ENCODE measurements at places on chromosomes 7 and 10.

GRCh38 chr7:27704422-27705199 lies 35.4 kb upstream of the TAX1BP1 start:
- no peak for DNase-seq

DNA sequence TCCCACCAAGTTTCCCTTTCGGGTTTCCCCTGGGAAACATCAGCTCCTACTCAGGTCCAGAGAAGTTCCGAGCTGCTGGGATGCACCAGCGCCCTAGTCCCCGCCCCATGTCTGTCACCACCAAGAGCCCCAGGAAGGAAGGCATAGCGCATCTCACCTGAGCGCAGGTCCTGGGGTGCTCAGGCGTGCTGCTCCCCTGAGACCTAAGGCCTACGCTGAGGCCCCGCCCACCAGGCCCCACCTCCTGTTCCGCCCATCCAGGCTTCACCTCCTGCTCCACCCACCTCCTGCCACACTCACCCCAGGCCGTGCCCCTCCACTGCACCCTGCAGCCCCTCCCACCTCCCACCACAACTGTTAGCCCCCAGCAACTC lies 1.2 kb upstream of the TFR2 start:
- no peak for DNase-seq

- DNase-seq, result no peak
These were observed 231.2 kb downstream of the EXOC4 start for GRCh38 chr7:133484086-133484485.

DNA sequence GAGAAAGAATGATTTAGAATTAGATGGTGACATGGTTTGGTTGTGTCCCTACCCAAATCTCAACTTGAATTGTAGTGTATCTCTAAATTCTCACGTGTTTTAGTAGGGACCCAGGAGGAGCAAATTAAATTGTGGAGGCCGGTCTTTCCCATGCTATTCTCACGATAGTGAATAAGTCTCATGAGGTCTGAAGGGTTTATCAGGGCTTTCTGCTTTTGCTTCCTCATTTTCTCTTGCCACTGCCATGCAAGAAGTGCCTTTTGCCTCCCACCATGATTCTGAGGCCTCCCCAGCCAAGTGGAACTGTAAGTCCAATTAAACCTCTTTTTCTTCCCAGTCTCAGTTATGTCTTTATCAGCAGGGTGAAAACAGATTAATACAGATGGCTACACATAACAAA lies 167.4 kb upstream of the SVIL start:
- DNase-seq, result no peak

DNA sequence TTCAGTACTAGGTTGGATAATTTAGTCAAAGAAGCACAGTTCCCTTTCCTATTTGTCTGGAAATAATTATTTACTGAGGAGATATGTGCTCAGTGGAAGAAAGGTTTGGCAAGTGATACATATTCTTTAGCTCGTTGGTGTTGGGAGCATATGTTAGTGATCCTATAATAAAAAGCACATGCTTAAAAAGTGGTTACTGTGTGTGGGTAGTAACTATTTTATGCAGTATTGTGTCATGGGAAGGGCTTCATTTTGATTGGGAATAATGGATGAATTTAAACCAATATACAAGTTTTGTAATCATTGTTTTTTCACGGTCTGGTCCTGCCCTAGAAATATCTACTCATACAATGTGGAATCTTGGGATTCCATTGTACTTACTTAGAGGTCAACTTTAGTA lies 188.7 kb upstream of the PPP1R3A start:
- DNase-seq, result no peak

DNA sequence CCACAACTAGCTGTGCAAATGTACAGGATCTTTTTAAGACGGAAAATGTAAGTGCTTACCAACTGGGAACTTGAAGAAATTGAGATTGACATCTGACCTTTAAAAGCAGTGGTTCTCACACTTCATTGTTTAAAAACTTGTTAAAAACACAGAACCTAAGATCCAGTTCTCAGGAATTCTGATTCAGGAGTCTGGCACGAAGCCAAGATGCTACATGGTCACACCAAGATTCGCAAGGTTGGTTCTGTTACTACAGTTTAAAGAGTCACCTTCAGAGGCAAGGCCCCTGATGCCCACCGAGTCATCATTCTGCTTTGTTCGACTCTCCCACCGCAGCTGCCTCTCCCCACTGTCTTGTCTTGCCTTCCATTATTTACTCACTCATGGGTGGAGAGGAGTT lies 113.3 kb downstream of the GLI3 start:
- DNase-seq, result no peak

GRCh38 chr10:94571528-94571927 lies 25.9 kb downstream of the HELLS start:
- no peak for DNase-seq

DNA sequence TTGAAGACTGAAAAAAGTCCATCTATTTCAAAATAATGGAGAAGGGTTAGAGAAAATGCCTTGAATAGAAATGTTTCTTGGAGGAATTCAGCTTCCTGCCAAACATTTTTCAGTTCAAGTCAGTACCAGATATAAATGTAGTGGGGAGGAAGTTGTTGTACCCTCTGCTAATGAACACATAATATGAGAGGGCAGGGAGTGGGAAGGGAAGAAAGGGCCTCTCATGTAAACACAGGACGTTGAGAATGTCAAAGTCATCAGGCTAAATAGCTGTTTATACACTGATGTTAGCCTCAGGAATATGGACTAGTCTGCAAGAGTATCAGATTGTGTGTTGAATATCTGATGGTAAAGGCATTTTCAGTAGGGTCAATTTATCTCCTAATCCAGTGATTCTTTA lies 37.0 kb downstream of the GPR37 start:
- DNase-seq, result no peak

GRCh38 chr10:133285217-133285616 lies 8.5 kb upstream of the ADAM8 start:
- no peak for DNase-seq

GRCh38 chr10:129875993-129876726 lies 87.9 kb downstream of the EBF3 start:
- no peak for DNase-seq

DNA sequence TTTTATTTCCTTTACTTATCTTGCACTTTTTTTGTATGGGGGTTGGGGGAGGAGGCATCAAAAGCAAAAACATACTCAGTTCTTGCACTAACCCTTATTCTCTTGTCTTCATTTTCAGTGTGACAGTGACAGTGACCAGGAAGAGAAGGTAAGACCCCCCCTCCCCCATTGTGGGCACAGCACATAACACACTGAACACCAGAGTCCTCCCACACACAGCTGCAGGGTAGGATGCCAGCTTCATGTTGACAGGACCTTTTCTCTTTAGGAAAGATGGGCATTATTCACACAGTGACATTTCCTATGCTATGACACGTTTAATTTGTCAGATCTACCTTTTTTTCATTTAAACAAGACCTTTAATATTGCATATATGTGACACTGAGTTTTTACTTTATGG lies 696.3 kb upstream of the GALNT17 start:
- no peak for DNase-seq

GRCh38 chr7:118580743-118581382 lies 356.4 kb downstream of the ANKRD7 start:
- DNase-seq, result no peak

GRCh38 chr7:85713171-85713570 lies 526.3 kb upstream of the SEMA3D start:
- no peak for DNase-seq

- DNase-seq, result no peak
These were observed 54.5 kb downstream of the COA1 start for GRCh38 chr7:43674559-43675436.

DNA sequence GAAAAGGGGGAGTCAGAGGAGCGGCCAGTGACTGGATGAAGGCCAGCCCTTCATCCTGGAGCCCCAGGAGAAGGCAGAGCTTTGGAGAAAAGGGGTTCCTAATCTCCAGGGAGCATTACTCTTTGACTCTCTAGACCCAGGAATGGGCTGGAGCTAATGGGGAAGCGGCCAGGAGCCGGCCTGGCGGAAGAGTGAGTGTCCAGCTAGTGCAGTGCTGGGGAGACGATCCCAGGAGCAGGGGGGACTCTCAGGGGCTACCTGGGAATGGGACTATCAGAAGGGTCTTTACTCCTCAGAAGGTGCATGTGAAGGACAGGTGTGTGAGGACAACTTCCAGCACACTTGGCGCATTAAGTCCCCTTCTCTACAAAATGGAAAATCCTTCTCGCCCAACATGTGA lies 2.4 kb upstream of the PAX2 start:
- DNase-seq, result no peak

DNA sequence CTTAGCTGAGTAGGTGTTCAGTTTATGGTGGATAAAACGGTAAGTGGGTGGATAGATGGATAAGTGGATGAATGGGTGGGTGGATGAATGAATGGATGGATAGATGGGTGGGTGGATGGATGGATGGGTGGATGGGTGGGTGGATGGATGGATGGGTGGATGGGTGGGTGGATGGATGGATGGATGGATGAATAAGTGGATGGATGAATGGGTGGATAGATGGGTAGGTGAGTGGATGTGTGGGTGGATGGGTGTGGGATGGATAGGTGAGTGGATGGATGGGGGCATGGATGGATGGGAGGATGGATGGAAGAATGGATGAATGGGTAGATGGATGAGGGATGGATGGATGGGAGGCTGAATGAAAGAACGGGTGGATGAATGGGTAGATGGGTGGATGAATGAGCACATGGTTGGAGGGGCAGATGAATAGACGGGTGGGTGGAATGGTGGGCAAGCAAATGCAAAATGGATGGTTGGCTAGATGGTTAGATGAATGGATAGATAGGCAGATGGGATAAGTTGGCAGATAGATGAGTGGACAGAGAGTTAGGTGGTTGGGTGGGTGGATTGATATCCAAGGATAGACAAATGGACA lies 25.7 kb downstream of the ELN start:
- no peak for DNase-seq

- DNase-seq, result no peak
These were observed 38.9 kb upstream of the PLCE1 start for GRCh38 chr10:93954726-93955363.

- no peak for DNase-seq
These were observed 13.9 kb upstream of the ABCC2 start for GRCh38 chr10:99768556-99768955.

GRCh38 chr7:39465055-39465929 lies 100.9 kb upstream of the YAE1 start:
- DNase-seq, result peak; percentile 39

DNA sequence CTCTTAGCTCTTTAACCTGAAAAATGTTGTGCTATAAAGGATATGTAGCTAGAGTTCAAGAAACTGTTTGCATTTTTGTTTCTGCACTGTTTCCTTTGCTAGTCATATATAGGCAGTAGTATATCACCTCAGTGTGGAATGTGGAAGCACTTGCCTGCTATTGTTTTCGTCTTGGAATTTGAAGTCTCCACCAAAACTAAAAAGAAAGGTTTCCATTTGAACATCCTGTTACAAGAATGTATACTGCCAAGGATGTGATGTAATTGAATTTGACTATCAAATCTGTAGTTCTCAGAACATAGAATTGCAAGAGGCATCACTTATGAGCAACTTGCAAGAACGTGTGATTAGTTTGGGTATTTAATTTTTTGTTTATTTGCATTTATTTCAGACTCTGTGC lies 51.1 kb upstream of the MEOX2 start:
- DNase-seq, result no peak

DNA sequence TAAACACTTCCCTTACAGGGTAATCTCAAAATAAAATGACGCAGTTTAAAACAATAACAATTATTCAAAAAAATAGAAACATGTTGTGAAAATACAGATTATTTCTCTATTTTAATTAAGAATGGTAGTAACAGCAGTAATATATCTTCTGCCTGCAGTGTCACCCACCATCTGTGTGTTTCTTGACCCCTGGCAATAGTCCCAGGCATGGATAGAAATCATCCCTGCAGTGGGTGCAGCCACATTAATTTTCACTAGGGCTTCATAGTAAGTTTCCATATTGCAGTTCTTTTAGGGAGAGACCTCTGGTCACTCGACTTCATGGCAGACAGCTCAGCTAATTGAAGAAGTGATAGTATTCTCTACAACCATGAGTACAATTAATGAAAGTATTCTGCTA lies 470.1 kb upstream of the TEX47 start:
- DNase-seq, result no peak

DNA sequence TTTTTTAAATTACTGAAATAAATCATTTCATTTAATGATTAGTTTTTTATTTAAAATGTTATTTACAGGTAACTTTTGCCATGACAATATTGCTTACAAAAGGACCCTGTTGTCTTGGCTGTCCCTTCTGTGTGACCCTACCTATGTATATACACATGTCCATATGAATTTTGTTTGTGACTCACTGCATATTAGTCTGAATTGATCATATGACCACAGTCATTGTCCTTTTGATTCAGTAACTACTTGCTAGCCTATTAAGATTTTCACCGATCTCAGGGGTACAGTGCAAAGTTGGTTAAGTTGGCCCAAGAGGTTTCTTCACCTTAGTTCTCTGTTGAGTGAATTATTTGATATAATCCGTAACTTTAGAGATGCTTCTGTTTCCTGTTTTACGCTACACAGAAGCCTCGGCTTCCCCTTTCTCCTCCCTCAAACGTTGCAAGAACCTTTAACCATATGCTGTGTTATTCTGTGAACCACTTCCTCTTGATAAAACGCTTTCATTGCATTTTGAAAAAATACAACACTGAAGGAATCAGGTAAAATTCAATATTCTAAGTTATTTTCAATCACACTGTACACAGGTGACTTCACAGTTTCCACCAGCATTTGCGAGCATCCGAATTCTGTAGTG lies 43.9 kb downstream of the APBB1IP start:
- no peak for DNase-seq

GRCh38 chr10:21260506-21261149 lies 264.9 kb downstream of the SKIDA1 start:
- DNase-seq, result no peak

DNA sequence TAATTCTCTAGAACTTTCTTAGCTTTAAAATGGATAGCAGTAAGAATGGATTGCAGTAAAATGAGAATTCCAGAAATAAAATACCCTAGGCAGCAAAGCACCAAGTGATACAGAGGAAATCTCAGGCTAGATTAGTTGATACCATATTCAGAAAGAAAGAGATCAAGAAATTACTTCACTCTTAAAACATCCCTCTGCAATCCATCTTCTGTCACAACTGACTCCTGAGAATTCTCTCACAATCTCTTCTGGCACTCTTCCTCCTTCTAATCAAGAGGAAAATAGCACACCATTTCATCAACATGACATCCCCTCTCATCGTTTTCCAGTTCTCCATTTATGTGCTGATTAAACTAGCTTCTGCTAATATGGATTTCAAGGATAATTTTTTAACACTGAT lies 42.2 kb upstream of the LAMB1 start:
- no peak for DNase-seq

- DNase-seq, result no peak
These were observed 503.5 kb downstream of the DNAJB6 start for GRCh38 chr7:157840174-157840913.

GRCh38 chr7:70380421-70381015 lies 751.4 kb upstream of the GALNT17 start:
- no peak for DNase-seq

- DNase-seq, result no peak
These were observed 169.0 kb upstream of the PRKCQ start for GRCh38 chr10:6748981-6749635.

- no peak for DNase-seq
These were observed 26.5 kb downstream of the PDE1C start for GRCh38 chr7:32043688-32044087.

Data from NCI-H774 (cell line).